ENCODE measurements at places on chromosomes 1 and 21. TPM values are rescaled to one million over a fixed set of nuclear protein-coding genes. Genes with fewer than 3 reads are reported as not detected.

SLAMF8 gene
- not detected for polyA plus RNA-seq

MOV10 gene
- polyA plus RNA-seq, result 98.0 TPM

TCEA3 gene
- polyA plus RNA-seq, result 0.75 TPM

ANGPTL1 gene
- 0.15 TPM for polyA plus RNA-seq

ADAM30 gene
- not detected for polyA plus RNA-seq

P3H1 gene
- 194 TPM for polyA plus RNA-seq

SEC16B gene
- polyA plus RNA-seq, result 0.46 TPM

TENT5C gene
- polyA plus RNA-seq, result 0.06 TPM

RAB7B gene
- polyA plus RNA-seq, result 0.15 TPM

GRCh38 chr1:246639732-246640131 is 73.5 kb downstream of the CNST start:
- H3K4me1 ChIP-seq, result no peaks in the 10 kb centered on the region
- H3K36me3 ChIP-seq, result peaks cover 17% of the 10 kb centered on the region
- H3K27ac ChIP-seq, result no peak overlapping the region

- H3K27me3 ChIP-seq, result no peaks in the 10 kb centered on the region
- H3K4me3 ChIP-seq, result no peak overlapping the region
- peak; percentile 87 for DNase-seq
- H3K27ac ChIP-seq, result peak overlapping the region; percentile 72
These were observed 36.1 kb downstream of the PEX14 start for GRCh38 chr1:10510520-10511493.

DNA sequence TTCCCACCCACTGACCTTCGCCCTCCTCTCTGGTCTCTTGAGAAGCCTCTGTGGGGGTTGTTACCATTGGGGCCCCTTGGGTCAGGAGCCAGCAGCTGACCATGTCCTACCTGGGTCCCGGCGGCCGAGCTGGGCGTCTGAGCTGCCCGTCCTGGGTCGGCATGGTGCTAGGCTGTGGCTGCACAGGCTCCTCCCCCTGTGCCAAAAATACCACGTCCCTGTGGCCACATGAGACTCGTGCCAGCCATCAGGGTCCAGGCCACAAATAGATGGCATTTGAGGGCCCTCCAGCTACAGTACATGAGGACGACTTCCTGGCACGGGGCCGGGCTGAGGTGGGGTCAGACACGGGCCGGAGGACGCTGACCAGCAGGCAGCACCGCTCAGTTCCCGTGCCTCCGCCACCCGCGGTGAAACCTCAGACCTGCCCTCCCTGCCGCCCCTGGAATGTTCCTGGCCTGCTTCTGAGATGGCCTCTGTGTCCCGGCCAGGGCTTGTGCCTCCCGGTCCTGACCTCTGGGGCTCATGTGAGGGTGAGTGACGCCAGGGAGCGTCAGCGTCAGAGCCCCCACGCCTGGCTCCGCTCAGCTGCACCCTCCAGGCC is at the start of gene PERM1:
Gene PERM1 (minus strand): TSS at position 139 of the 604 bp plus-strand sequence. CDS start 1,064 bp downstream, outside the sequence.
- H3K36me3 ChIP-seq, result no peaks in the 10 kb centered on the region
- no peak for DNase-seq
- H3K4me1 ChIP-seq, result no peaks in the 10 kb centered on the region
- H3K27me3 ChIP-seq, result no peaks in the 10 kb centered on the region
- H3K27ac ChIP-seq, result no peak within 1 kb of the TSS
- H3K4me3 ChIP-seq, result no peak within 1 kb of the TSS

GRCh38 chr1:230753586-230754251 is 6.5 kb downstream of the CAPN9 start:
- H3K36me3 ChIP-seq, result no peaks in the 10 kb centered on the region
- H3K27me3 ChIP-seq, result no peaks in the 10 kb centered on the region
- no peak overlapping the region for H3K4me3 ChIP-seq
- peak; percentile 41 for DNase-seq
- H3K27ac ChIP-seq, result no peak overlapping the region

- no peak overlapping the region for H3K4me3 ChIP-seq
- DNase-seq, result no peak
- no peaks in the 10 kb centered on the region for H3K27me3 ChIP-seq
- H3K27ac ChIP-seq, result no peak overlapping the region
- peaks cover 7% of the 10 kb centered on the region for H3K4me1 ChIP-seq
- H3K36me3 ChIP-seq, result no peaks in the 10 kb centered on the region
These were observed 63.6 kb upstream of the GJA5 start for GRCh38 chr1:147824001-147824400.

DNA sequence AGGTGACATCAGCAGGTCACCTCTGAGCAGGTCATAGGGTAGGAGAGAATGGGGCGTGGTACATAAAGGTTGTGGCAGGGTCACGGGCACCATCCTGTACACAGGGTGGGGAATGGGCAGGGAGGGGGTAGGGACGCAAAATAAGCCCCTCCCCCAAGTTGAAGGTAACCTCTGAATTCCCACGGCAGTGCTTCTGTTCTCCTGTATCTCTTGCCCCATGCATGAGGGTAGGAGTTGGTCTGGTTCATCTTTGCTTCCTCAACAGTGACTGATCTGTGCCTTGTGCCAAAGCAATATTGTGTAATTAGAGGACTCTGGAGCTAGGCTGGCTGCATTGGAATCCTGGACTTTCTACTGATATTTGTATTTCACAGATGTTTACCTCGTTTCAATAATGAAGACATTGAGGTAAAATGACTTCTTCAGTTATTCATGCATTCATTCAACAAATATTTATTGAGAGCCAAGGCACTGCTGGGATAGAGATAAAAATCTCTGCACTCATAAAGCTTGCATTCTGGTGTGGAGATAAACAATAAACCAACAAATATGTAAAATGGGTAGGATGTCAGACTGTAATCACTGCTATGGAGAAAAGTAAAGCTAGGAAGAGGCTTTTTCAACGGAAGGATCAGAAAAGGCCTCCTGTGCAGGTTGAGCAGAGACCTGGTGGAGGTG is 18.4 kb upstream of the GFI1 start:
- no peaks in the 10 kb centered on the region for H3K4me1 ChIP-seq
- no peaks in the 10 kb centered on the region for H3K27me3 ChIP-seq
- H3K36me3 ChIP-seq, result no peaks in the 10 kb centered on the region

GRCh38 chr21:28455253-28455600 is 537.5 kb downstream of the LTN1 start:
- DNase-seq, result no peak
- no peak overlapping the region for H3K4me3 ChIP-seq
- H3K27me3 ChIP-seq, result no peaks in the 10 kb centered on the region
- H3K27ac ChIP-seq, result no peak overlapping the region
- no peaks in the 10 kb centered on the region for H3K36me3 ChIP-seq

GRCh38 chr1:15213341-15213821 is 33.6 kb upstream of the FHAD1 start:
- no peak overlapping the region for H3K4me3 ChIP-seq
- DNase-seq, result no peak
- peaks cover 3% of the 10 kb centered on the region for H3K36me3 ChIP-seq
- H3K4me1 ChIP-seq, result peaks cover 12% of the 10 kb centered on the region
- no peak overlapping the region for H3K27ac ChIP-seq

GRCh38 chr21:45157932-45158331 is 83.6 kb downstream of the ADARB1 start:
- no peaks in the 10 kb centered on the region for H3K27me3 ChIP-seq
- H3K4me1 ChIP-seq, result no peaks in the 10 kb centered on the region
- H3K36me3 ChIP-seq, result no peaks in the 10 kb centered on the region
- no peak overlapping the region for H3K4me3 ChIP-seq
- no peak overlapping the region for H3K27ac ChIP-seq

DNA sequence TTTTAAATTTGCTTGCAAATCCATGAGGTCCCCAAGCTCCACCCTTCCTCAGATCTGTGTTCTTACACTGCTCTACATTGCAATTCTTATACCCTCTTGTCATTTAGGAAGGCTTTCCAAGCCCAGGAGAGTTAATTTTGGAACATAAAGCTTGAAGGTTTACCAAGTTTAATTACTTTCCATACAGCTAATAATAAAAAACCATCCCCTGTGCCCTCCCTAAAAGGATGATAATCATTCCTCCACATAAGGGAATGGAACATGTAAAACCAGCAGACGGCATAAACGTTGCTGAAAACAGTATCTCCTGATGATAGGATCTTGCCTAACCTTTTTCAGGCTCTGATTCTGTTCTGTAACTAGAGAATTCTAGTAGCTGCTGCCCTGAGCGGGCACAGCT is 23.9 kb upstream of the SIPA1L2 start:
- H3K36me3 ChIP-seq, result no peaks in the 10 kb centered on the region
- no peaks in the 10 kb centered on the region for H3K4me1 ChIP-seq
- H3K27ac ChIP-seq, result no peak overlapping the region
- no peak for DNase-seq
- no peak overlapping the region for H3K4me3 ChIP-seq
- no peaks in the 10 kb centered on the region for H3K27me3 ChIP-seq

GRCh38 chr1:51650198-51650597 is 33.3 kb downstream of the OSBPL9 start:
- no peak for DNase-seq
- H3K27ac ChIP-seq, result no peak overlapping the region
- no peaks in the 10 kb centered on the region for H3K4me1 ChIP-seq
- H3K36me3 ChIP-seq, result no peaks in the 10 kb centered on the region
- H3K4me3 ChIP-seq, result no peak overlapping the region

GRCh38 chr1:172145231-172145651 is 275.2 kb upstream of the C1orf105 start:
- H3K4me3 ChIP-seq, result peak overlapping the region; percentile 38
- H3K27ac ChIP-seq, result peak overlapping the region; percentile 87
- H3K4me1 ChIP-seq, result peaks cover 56% of the 10 kb centered on the region
- H3K27me3 ChIP-seq, result no peaks in the 10 kb centered on the region

DNA sequence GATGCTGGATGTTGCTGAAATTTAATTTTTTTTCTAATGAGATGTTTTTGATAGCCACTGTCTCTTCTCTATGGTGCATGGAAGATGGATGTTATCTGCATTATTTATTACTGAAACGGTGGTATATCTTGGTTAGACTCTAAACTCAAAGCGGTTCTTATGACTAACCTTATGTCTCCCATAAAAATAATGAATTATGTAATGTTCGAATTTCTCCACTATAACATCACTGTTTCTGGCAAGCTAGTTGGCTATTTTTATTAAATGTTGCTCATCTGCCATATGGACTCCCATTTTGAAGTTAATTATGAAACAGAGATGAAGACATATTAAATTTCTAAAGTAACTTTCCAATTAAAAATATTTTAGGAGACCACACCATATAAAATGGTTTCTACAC is 808.6 kb upstream of the ADGRL4 start:
- no peaks in the 10 kb centered on the region for H3K36me3 ChIP-seq
- no peak overlapping the region for H3K4me3 ChIP-seq
- no peaks in the 10 kb centered on the region for H3K27me3 ChIP-seq
- H3K4me1 ChIP-seq, result peaks cover 17% of the 10 kb centered on the region
- no peak for DNase-seq

DNA sequence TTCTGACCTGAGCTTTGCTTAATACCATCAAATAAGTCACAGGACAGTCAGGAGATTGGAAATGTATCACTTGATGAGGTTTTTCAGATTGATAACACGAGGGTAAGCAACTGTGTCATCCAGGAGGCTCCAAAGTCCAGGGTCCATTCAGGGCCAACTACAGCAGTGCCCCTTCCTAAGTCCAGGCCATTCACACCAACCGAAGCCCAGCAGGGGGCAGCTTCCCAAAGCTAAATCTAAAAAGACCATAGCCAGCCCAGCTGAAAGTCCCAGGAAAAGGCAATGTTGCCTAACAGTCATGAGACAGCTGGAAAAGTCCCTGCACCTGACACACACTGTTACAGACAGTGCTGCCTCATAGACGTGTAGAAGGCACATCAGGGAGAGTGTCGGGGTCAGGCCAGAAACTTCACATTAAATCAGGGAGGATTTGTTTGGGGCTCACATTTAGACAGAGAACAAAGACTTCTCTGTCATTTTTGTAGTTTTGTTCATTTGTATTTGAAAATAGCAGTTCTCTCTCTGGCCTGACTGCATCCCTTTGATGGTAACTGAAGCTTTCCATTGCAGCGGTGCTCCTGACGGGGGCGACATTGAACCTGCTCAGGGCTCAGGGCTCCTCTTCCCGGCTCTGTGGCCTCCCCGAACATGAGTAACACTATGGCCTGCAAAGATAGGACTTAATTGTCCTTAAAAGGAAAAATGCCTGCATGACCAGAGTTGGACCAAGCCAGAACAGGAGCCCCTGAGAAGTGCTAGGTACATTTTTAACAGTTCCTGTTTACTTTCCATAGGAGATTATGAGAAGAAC is 200.4 kb downstream of the NRIP1 start:
- peaks cover 4% of the 10 kb centered on the region for H3K4me1 ChIP-seq
- peak; percentile 67 for DNase-seq
- H3K27me3 ChIP-seq, result no peaks in the 10 kb centered on the region
- H3K36me3 ChIP-seq, result no peaks in the 10 kb centered on the region
- H3K27ac ChIP-seq, result no peak overlapping the region
- H3K4me3 ChIP-seq, result no peak overlapping the region

- no peak overlapping the region for H3K4me3 ChIP-seq
- no peak overlapping the region for H3K27ac ChIP-seq
These were observed 6.4 kb upstream of the GBP5 start for GRCh38 chr1:89279011-89279466.

DNA sequence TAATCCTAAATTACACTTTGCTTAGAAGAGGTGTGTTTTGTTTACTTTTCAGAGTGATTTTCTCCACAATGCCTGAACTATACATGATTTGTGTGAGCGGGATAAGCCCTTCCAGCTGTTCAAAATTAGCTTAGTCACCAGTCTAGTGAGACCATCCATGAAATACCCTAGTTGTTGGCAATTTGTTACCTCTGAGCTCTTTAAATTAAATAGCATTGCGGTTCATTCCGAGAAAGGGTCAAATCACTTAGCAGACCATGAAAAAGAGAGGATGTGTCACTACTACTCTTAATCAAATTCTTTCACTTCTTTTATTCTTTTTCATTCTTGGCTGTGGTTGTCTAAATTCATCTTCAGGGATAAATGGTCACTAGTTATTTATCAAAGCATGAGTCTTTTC is 11.9 kb upstream of the VAV3 start:
- H3K4me3 ChIP-seq, result no peak overlapping the region
- H3K27ac ChIP-seq, result no peak overlapping the region
- no peak for DNase-seq
- no peaks in the 10 kb centered on the region for H3K4me1 ChIP-seq

DNA sequence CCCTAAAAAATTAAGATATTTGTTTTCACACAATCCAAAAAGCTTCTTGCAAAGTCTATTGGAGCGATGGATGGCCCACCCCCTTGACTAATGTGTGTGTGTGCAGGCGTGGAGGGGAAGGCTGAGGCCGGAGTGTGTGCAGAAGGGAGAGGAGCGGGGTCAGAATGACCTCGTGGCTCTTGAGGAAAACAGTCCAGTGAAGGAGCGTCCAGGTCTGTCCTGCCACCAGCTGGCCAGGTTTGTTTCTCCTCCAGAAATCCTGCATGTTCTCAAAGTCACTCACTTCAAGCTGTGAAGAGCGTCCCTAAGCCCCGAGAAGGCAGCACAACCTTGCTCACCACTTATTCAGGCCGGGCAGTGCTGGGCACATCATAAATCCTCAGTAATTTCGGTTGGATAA is 69.5 kb upstream of the SSX2IP start:
- H3K4me3 ChIP-seq, result no peak overlapping the region
- H3K36me3 ChIP-seq, result no peaks in the 10 kb centered on the region

DNA sequence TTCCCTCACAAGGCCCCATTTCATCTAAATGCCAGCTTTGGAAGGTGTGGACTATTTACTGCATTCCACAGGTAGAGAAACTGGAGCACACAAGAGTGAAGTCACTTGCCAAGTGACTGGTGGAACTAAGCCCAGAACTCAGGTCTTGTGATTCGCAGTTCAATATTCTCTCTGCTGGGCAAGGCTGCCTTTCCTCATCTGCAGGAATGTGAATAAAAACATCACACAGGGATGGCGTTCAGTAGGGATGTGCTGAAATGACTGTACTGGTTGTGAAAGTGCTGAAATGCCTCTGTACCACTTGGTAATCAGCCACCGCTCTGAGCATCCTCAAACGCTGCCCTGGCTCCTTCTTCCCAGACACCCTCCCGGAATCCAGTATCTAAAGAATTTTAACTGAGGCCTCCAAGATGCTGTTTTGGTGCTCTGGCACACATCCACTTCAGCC is 145.6 kb downstream of the HIVEP3 start:
- DNase-seq, result no peak
- no peaks in the 10 kb centered on the region for H3K36me3 ChIP-seq
- H3K27ac ChIP-seq, result no peak overlapping the region
- no peaks in the 10 kb centered on the region for H3K27me3 ChIP-seq
- H3K4me1 ChIP-seq, result peaks cover 5% of the 10 kb centered on the region

Data from endothelial cell of umbilical vein (primary cell).